ENCODE measurements at places on chromosomes 16 and 17. TPM values are rescaled to one million over a fixed set of nuclear protein-coding genes. Genes with fewer than 3 reads are reported as not detected.

DNA sequence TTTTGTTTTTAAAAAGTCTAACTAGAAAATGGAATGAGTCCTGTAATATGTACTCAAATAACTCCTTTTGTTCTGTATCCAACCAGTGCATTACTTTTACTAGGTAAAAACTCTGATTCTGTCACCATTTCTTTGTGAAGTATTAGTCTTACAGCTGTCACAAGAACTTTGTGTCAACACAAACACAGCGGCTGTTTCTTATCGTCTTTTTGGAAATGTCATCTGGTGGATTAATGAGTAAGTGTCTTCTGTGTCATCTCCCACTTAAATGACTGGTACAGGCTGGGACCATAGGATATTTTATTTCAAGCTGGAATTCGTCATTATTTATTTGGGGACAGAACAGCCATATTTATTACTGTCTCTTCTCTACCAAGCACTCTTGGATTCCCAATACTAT is 19.1 kb upstream of the ALDH3A2 start:
- DNase-seq = no peak

- no peak for DNase-seq
Observed at GRCh38 chr17:28472871-28473497, 460 bp upstream of the SLC13A2 start.

DNA sequence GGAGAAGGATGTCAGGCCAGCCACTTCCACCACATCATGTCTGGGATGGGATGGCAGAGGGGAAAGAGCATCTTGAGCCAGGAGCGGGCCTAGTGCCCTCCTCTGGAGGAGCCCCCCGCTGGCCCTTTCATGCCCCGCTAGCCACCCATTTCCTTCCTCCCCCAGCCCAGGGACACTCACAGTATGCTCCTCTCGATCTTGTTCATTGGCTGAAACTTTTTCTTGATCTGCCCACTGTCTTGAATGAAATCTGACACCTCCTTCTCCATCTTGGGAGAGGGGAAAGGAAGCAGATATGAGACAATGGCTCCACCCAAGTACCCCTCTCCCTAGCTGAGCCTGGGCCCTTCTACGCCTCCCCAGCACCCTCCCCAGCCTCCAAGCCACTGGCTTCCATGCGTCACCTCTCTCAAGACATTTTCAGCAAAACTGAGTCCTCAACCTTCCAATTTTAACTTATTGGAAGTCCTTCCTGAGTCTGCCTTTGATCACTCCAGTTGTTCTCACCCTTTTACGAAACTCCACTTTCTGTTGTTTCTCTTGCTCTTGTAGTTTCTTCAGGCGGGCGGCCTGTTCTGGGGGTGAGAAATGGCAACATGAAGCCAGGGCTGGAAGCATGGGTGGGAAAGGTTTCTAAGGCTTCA is 7.2 kb downstream of the SPAG7 start:
- no peak for DNase-seq

- DNase-seq = peak; percentile 18
Observed at GRCh38 chr16:82634955-82635610, 8.3 kb downstream of the CDH13 start.

DNA sequence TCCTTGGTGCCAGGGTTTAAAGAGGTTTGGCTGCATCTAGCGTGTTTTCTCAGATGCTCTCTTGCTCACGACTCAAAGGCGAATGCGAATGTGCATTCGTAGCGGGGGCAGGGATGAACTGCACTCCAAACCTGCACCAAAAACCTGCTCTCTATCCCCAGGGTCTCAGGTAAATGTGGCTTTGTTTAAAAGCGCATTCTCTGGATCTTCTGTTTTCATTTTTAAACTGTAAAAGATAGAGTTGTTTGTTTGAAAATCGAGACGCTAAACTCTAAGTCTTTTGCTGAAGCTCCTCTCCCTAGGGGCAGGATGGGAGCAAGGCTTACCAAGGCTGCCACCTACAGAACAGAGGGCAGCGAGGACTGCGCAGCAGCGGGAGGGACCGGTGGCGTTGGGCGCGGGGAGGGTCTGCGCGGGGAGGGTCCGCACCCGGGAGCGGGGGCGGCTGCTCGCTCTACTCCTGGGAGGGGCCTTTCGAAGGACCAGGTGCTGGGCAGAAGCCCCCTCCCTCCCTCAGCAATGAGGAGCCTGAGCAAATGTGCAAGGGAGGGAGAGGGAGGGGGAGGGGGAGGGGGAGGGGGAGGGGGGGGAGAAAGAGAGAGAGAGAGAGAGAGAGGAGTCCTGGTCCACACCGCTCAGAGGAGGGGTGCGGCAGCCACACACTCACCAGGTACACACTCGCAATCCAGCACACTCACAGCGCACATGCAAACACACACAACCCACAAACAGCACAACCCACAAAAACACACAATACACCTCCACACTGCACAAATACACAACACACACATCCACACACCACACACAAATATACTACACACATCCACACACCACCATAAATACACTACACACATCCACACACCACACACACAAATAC is 142.8 kb downstream of the GRIN2A start:
- DNase-seq = peak; percentile 9

SENP3 gene
- 78.9 TPM for total RNA-seq

All from activated CD4-positive, alpha-beta T cell treated with anti-CD3 and anti-CD28 coated beads for 36 hours (primary cell).